ENCODE measurements at places on chromosomes 5 and 9. TPM values are rescaled to one million over a fixed set of nuclear protein-coding genes. Genes with fewer than 3 reads are reported as not detected.

Gene RNF38
- total RNA-seq, result 68.8 TPM

Gene PLAC8L1
- total RNA-seq, result 0.70 TPM

Gene SLC6A18
- total RNA-seq, result not detected

Gene CRB2
- total RNA-seq, result 0.25 TPM

Gene STPG3
- total RNA-seq, result not detected

Gene PCDHB12
- 6.6 TPM for total RNA-seq

Gene PLCXD3
- 69.5 TPM for total RNA-seq

Gene NR5A1
- total RNA-seq, result 22.2 TPM

Gene ARHGAP26
- 47.1 TPM for total RNA-seq

Gene GPR151
- not detected for total RNA-seq

DNA sequence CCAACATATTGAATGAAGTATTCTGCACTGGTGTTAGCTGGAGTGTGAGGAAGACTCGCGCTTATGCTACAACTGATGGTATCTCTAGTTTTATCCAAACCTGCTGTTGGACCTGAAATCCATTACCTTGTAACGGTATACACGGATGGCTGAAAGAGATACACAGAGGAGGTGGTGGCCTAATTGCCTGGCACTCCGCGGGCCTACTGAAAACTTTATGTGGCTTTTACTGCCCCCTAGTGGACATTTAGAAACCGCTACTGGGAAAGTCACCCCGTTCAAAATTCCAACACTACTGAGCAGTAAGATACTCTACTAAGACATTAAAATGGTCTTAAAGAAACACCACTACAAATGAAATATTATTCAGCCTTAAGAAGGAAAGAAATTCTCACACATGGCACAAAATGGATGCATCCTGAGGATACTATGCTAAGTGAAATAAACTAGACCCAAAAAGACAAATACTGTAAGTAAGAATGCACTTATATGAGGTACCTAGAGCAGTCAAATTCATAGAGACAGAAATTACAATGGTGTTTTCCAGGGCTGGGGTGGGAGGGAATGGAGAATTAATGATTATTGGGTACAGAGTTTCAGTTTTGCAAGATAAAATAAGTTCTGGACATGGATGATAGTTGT is 100.4 kb downstream of the TTLL11 start:
- peak; percentile 77 for DNase-seq

GRCh38 chr9:136372561-136373299 is 739 bp downstream of the CARD9 start:
- DNase-seq, result peak; percentile 71

DNA sequence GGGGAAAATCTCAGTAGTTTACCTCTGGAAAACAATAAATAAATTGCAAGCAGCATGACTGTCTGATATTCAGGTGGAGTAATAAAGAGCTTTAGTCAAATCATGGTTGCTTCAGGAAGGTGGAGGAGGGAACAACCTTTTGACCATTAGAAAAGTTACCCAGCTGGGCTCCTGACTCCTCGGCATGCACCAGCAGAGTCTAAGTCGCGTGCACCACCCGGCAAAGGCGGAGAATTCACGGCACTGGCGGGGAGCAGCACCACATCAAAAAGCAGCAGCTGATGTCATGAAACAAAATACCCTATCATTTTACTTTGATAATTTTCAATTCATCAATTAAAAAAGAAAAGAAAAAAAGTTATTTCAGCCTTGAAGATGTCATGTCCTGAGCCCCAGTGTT is 34.6 kb downstream of the EBF1 start:
- DNase-seq, result no peak

GRCh38 chr5:134464988-134465815 is 53.5 kb upstream of the CDKN2AIPNL start:
- peak; percentile 43 for DNase-seq

GRCh38 chr5:103774721-103775120 is 212.1 kb upstream of the NUDT12 start:
- DNase-seq, result no peak

GRCh38 chr5:139248826-139249453 is 44.6 kb upstream of the MATR3 start:
- no peak for DNase-seq

GRCh38 chr9:2248768-2249265 is 233.7 kb downstream of the SMARCA2 start:
- no peak for DNase-seq

GRCh38 chr9:91898451-91899218 is 51.4 kb downstream of the ROR2 start:
- no peak for DNase-seq

DNA sequence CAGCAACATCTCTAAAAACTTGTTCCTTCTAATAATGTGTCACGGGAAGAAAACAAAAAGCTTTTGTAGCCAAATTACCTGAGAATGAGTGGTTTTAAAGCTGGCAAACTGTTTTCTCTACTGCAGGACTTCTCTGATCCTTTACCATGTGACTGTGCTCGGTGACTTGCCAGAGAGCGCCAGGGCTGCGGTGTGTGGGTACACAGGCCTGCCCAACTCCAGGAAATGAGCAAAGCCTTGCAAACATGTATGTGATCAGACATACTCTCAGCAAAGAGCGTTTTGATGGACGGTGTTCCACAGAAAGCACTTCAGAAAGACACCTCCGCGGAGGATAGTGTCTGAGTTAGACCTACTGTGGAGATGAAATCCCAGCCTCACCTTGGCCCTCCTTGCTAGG is 157.3 kb downstream of the SPOCK1 start:
- DNase-seq, result no peak

DNA sequence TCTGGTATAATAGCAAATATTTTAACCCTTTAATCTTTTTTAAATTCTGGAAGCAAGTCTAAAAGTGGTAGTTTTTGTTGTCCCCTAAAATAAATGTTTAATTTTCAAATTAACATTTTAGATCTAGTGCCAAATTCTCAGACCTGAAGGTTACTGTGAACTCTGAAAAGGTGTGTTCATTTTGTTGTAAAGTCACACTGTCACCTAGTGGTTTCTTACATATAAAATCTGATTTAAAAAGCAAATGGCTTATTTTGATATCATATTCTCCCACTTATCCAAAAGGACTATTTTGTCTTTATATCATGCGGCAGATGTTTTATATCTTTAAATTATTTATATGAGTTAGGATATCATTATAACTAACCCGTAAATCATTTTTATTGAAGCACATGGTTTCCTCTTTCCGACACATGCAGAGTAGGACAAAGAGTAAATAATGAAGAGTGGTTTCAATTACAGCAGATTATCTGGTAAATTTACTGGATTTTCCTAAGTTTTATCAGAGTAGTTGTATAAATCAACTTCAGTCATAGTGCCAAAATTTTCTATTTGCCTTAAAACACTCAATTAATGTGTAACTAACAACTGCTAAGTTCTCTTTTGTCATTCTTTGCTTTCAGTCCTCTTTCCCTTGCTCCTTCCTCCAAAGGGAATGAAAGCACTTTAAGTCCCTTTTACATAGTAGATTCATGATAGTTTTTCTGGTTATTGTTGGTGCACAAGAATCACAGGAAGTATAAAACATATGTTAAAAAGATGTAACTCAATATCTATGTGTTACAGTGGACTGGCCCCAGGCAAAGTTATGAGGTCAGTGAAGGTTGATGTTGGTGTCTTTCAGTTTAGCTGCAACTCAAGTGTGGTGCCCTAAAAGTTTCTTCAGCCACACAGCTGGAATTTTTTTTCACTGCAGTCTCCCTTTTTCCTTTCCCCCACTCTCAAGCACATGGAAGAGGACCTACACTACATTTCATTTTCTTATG is 189.6 kb downstream of the COX7C start:
- DNase-seq, result no peak

GRCh38 chr5:38883842-38884241 is 38.0 kb downstream of the OSMR start:
- DNase-seq, result no peak

GRCh38 chr9:97430316-97431043 is 18.6 kb downstream of the TDRD7 start:
- no peak for DNase-seq

DNA sequence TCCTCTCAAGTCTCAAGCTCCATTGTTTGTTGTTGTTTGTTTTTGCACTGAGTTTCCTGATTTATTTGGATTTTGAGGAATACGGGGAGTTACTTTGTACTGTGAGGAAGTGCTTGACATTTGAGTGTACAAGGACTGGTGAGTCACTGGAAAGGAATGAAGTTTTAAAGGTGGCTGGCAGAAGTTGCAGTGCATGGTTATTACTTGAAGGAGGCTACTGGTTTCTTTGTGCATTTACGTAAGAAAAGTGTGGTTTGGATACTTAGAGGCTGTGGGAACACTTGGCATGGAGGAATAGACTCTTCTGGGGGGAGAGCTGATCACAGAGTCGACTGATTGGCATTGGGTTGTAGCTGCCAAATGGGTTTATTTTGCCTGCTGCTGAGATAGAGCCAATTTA is 919.0 kb downstream of the TAF11L14 start:
- DNase-seq, result no peak

- DNase-seq, result no peak
Measured at GRCh38 chr5:32076699-32077695, 97.1 kb downstream of the GOLPH3 start.

Measured in ovary (tissue), 10 donors.